ENCODE measurements at places on chromosomes 16 and 17.
A peak's percentile ranks its signal among the peaks of the same experiment; 100 is the strongest.

GRCh38 chr17:76515274-76515949 is 14.2 kb upstream of the RHBDF2 start:
- H3K27ac ChIP-seq: peak overlapping the region; percentile 59
- H3K36me3 ChIP-seq: no peaks in the 10 kb centered on the region
- no peak overlapping the region for H3K4me3 ChIP-seq

DNA sequence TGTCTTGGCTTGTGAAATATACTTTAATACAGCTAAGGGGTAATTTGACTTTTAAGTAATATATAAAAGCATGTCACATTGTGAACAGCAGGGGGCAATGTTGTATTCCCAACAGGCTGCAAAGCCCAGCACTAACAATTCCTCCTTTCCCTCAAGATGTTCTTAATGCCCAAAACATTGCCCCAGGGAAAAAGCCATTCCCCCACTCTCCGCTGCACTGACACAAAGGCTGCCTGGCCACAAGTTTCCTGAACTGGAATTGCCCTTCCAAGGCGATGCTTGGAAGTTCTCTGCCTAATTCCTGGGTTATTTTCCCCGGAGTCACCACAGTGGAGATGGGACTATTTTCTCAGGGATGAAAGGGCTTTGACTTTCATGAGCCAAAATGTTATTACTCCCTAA is 27.2 kb downstream of the CLEC16A start:
- no peak overlapping the region for H3K27ac ChIP-seq
- no peaks in the 10 kb centered on the region for H3K27me3 ChIP-seq
- peaks cover 7% of the 10 kb centered on the region for H3K4me1 ChIP-seq
- H3K36me3 ChIP-seq: no peaks in the 10 kb centered on the region

DNA sequence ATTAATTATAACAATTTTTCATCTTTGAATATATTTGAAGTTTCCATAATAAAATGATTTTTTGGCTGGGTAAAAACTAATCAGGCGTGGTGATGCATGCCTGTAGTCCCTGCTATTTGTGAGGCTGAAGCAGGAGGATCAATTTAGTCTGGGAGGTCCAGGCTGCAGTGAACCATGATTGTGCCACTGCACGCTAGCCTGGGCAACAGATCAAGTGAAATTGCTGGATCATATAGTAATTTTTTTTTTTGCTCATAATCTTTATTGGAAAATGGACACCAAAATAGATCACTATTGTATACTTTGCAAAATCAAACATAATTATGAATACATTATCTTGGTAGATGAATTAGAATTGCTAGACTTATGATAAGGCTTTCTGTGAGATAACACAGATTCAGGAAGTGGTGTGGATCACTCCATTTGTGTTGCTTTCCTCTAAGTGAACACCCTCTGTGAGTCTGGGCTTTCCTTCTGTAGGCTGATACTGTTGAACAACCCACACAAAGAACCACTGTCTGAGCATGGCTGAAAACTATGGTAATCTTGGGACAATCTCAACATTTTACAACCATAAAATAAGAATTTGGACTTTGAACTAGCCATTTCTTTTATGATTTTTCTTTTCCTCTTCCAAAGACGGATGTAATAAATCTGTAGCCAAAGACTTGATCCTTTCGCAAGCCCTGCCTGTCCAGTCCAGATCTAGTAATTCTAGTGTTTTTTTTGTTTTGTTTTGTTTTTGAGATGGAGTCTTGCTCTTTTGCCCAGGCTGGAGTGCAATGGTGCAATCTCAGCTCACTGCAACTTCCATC is 5.6 kb upstream of the ST3GAL2 start:
- H3K4me3 ChIP-seq: no peak overlapping the region
- no peaks in the 10 kb centered on the region for H3K36me3 ChIP-seq
- no peak for DNase-seq
- no peak overlapping the region for H3K27ac ChIP-seq
- H3K4me1 ChIP-seq: peaks cover 3% of the 10 kb centered on the region

DNA sequence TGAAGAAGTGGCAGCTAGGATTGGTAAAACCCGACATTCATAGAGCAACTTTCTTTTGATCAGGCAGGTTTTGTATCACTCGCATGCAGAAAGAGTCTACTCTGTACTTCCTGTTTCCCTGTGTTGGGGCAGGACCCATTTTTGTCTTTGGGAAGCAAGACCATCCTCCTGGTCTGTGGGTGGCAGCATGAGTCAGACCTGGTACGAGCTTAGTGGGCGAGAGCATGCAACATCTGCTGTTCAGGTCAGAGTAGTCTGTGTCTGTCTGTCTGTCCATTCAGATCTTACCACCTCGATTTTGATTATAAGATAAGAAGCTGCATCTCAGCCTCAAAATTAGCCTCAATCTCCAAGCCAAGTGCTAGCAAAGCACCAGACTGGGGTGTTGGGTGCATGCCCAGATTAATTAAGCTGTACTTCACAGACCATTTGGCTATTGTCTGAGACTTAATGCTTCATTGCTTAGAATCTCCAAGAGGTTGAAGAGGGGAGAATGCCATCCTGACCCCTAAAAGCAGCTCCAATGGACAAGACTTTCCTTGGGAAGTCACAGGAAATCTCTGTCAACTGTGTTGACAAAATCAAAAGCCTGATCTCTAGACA is 110.9 kb downstream of the XYLT1 start:
- no peaks in the 10 kb centered on the region for H3K4me1 ChIP-seq
- H3K36me3 ChIP-seq: no peaks in the 10 kb centered on the region
- no peaks in the 10 kb centered on the region for H3K27me3 ChIP-seq
- H3K4me3 ChIP-seq: no peak overlapping the region

GRCh38 chr17:13833921-13834320 is 232.2 kb upstream of the HS3ST3A1 start:
- no peak for DNase-seq
- H3K4me3 ChIP-seq: no peak overlapping the region
- H3K27me3 ChIP-seq: no peaks in the 10 kb centered on the region
- H3K27ac ChIP-seq: no peak overlapping the region
- no peaks in the 10 kb centered on the region for H3K36me3 ChIP-seq

DNA sequence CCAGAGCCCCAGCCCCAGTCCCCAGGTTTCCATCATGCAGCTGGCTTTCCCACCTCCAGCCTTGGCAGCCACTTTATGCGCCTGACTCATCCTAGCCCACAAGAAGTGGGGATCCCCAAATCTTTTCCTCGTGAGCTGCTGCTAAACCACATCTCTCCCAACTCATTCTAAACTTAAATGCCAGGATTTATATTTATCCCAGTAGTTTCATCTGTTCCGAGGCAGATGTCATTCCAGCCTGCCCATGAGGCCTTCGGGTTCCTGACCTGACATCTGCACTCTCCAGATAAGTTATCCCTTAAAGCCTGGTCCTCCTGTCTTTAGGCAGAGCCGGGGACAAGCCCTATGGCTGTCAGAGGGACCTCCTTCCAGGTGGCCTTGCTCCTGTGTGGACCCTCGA is 16.6 kb downstream of the PLXDC1 start:
- no peaks in the 10 kb centered on the region for H3K36me3 ChIP-seq
- H3K4me3 ChIP-seq: no peak overlapping the region
- peaks cover 8% of the 10 kb centered on the region for H3K4me1 ChIP-seq
- no peaks in the 10 kb centered on the region for H3K27me3 ChIP-seq

- no peak overlapping the region for H3K4me3 ChIP-seq
- H3K36me3 ChIP-seq: peaks cover 51% of the 10 kb centered on the region
- H3K27ac ChIP-seq: no peak overlapping the region
- DNase-seq: no peak
- peaks cover 11% of the 10 kb centered on the region for H3K4me1 ChIP-seq
- H3K27me3 ChIP-seq: no peaks in the 10 kb centered on the region
Observed at GRCh38 chr17:50737118-50737698, 17.8 kb downstream of the LUC7L3 start.

DNA sequence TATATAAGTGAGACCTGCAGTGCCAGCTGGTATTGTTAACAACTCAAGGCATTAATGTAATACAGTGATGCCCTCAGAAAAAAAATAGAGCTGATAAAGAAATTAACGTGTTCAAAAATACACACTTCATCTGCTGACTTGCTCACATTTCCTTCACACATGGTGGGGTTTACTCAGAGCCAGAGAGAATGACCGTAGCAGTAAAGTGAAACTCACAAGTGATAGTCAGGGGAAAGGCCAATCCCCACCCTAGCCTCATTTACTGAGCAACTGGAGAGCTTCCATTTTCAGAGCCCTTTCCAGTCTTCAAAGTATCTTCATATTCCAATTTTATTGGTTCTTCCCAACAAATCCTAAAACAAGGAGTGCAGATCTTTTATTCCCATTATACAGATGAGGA is 74.0 kb upstream of the HLF start:
- no peak overlapping the region for H3K4me3 ChIP-seq
- no peaks in the 10 kb centered on the region for H3K27me3 ChIP-seq
- H3K36me3 ChIP-seq: no peaks in the 10 kb centered on the region
- H3K27ac ChIP-seq: no peak overlapping the region

DNA sequence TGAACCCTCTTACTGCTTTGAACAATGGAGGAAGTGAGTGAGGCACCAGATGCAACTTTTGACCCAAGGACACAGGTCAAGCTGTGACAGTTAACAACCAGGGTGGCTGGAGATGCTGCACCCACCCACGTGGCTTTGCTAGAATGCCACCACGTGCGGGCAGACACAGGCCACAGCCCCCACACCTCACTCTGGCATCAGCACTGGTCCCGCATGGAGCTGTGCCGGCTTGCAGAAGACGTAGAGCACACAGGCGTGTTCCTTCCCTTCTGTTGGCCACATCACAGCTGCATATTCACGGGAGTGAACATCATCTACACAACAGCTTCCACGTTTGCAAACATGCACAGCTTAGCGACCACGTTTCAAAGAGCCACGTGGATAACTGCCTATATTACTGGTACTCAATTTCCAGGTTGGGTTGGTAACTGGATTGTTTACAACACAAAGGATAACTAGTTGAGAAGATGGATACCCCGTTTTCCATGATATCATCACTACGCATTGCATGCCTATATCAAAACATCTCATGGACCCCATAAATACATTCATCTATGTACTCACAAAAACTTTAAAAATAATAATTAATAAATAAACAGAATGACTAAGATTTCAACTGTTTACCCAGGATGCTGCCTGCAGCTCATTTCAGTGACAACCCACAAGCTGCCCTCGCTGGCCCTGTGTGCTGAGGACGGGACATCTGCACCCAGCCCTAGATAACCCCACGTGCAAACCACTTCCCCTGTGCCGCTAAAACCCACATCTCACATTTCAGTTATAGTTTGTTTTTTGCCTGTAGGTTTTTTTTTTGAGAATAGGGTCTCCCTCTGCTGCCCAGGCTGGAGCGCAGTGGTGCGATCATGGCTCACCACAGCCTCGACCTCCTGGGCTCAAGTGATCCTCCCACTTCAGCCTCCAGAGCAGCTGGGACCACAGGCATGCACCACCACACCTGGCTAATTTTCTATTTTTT is 132.0 kb downstream of the ANKRD11 start:
- H3K4me3 ChIP-seq: peak overlapping the region; percentile 22
- H3K27me3 ChIP-seq: no peaks in the 10 kb centered on the region
- no peak overlapping the region for H3K27ac ChIP-seq

- H3K36me3 ChIP-seq: no peaks in the 10 kb centered on the region
- no peak for DNase-seq
Observed at GRCh38 chr16:12709807-12710206, 93.9 kb downstream of the CPPED1 start.

GRCh38 chr17:75630071-75630917 is 2.9 kb upstream of the SMIM5 start:
- H3K4me1 ChIP-seq: peaks cover 29% of the 10 kb centered on the region
- H3K36me3 ChIP-seq: no peaks in the 10 kb centered on the region
- no peaks in the 10 kb centered on the region for H3K27me3 ChIP-seq
- H3K27ac ChIP-seq: no peak overlapping the region
- H3K4me3 ChIP-seq: no peak overlapping the region

DNA sequence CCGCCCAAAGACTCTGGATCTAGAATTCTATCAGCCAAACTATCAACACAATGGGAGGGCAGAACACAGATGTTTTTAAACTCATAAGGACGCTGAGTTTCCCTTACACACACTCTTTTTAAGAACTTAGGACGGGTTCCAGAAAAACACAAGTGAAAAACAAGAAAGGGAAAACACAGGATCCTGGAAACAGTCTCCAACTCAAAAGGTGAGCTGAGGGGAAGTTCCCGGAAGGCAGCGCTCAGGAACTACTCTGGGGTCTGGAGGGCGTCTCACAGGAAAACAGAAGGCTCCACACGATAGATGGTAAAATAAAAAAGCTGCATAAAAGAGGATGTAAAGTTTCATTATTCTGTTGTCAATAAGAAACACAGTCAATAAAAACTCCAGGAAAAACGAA is 80.2 kb upstream of the DOC2B start:
- no peak for DNase-seq
- no peak overlapping the region for H3K27ac ChIP-seq
- H3K36me3 ChIP-seq: no peaks in the 10 kb centered on the region
- H3K27me3 ChIP-seq: peaks cover 4% of the 10 kb centered on the region

GRCh38 chr16:87580855-87581261 is 21.4 kb upstream of the JPH3 start:
- H3K27ac ChIP-seq: no peak overlapping the region
- H3K4me3 ChIP-seq: no peak overlapping the region
- DNase-seq: no peak
- no peaks in the 10 kb centered on the region for H3K36me3 ChIP-seq
- peaks cover 18% of the 10 kb centered on the region for H3K4me1 ChIP-seq

DNA sequence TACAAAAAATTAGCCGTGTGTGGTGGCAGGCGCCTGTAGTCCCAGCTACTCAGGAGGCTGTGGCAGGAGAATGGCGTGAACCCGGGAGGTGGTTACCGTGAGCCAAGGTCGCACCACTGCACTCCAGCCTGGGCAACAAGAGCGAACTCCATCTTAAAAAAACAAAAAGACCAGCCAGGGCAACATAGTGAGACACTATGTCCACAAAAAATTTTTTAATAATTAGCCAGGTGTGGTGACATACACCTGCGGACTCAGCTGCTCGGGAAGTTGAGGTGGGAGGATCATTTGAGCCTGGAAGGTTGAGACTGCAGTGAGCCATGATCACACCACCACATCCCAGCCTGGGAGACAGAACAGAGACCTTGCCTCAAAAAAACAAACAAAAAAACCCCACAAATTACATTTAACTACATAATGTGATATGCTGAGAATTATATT is 29.1 kb downstream of the FANCA start:
- no peaks in the 10 kb centered on the region for H3K36me3 ChIP-seq
- H3K27me3 ChIP-seq: no peaks in the 10 kb centered on the region
- no peak overlapping the region for H3K4me3 ChIP-seq
- no peaks in the 10 kb centered on the region for H3K4me1 ChIP-seq
- DNase-seq: no peak
